ENCODE measurements at places on chromosomes 5 and 9.
A peak's percentile ranks its signal among the peaks of the same experiment; 100 is the strongest.

GRCh38 chr9:108746864-108747263 lies 108.9 kb downstream of the ACTL7B start:
- DNase-seq = no peak

- DNase-seq = peak; percentile 79
These were observed 62.7 kb upstream of the UNC5A start for GRCh38 chr5:176747670-176748072.

GRCh38 chr9:129008986-129009583 lies 19.0 kb downstream of the SH3GLB2 start:
- DNase-seq = no peak

GRCh38 chr9:89878687-89879086 lies 273.9 kb downstream of the GADD45G start:
- peak; percentile 76 for DNase-seq

- no peak for DNase-seq
These were observed 286.0 kb upstream of the TUSC1 start for GRCh38 chr9:25964239-25964638.

DNA sequence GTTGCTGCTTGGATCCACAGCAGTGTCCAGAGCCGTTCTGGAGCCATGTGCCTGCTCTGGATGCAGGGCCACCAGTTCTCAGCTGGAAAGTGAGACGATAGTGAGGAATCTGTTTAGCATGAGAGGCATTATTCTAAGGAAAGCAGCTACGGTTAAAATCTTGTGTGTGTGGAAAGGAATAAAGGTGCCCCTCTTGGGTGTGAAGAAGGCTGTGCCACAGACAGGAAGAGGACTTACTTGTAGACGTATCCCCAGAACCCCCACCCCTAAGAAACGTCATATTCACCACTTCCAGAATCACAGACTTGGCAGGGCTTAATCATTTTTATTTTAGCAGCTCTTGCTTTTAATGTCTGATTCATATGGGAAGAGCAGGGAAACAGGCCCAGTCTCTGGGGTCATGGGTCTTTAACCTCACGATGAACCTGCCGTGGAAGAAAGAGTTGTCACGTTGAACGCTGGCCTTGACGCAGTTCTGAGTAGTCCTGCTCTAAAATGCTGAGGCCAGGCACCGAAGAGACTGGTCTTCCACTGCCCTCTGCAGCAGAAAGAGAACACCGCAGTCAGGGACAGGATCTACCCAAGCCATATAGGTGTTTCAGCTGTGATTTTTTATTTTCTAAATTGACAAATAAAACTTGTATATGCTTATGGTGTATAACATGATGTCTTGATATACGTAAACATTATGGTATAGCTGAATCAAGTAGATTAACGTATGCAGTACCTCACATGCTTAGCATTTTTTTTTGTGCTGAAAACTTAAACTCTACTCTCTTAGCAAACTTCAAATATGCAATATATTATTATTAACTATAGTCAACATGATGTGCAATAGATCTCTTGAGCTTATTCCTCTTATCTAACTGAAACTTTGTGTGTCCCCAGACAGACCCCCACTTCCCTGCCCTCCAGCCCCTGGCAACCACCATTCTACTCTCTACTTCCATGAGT lies 38.8 kb downstream of the CARTPT start:
- DNase-seq = no peak

- no peak for DNase-seq
These were observed 36.2 kb upstream of the DAP start for GRCh38 chr5:10797261-10797660.

DNA sequence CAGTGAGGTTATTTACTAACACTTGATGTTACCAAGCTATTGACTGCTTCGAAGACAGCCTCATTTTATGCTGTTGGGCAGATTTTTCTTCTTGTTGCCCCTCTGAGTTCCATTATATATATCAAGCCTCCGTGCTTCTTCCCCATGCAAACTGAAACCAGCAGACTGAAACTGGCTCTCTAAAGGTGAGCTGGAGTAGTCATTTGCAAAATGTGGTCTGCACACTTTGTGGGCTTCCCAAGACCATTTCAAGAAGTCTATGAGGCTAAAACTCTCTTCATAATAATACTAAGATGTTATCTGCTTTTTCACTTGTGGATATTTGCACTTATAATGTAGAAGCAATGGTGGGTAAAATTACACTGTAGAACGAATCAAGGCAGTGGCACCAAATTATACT lies 13.9 kb downstream of the SLC36A1 start:
- no peak for DNase-seq

GRCh38 chr5:137822158-137822764 lies 45.4 kb upstream of the MYOT start:
- DNase-seq = no peak

- no peak for DNase-seq
These were observed at the start of gene PCSK1 for GRCh38 chr5:96433066-96433447. TSS of gene PCSK1 (minus strand) at chr5:96433248. CDS start at chr5:96433042, 206 bp downstream.
